ENCODE measurements at places on chromosomes 11 and 22.

GRCh38 chr11:17798253-17798652 lies 63.7 kb downstream of the KCNC1 start:
- DNase-seq = no peak

GRCh38 chr11:70068345-70068744 lies 9.8 kb upstream of the ANO1 start:
- no peak for DNase-seq

DNA sequence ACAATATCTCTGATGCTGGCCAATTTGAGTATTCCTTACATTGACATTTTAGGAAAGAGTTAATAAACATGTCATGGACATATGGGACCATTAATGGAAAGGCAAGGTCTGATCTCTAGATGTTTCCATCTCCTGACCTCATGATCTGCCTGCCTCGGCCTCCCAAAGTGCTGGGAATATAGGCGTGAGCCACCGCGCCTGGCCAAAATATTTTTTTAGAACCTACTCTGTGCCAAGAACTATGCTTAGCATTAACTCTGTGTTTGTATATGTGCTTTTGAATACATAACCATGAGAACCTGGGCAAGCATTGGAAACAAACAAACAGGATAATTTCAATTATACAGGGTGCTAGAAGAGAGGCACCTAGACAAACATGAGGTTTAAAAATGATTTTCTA lies 123.2 kb downstream of the ATG16L2 start:
- DNase-seq = no peak

DNA sequence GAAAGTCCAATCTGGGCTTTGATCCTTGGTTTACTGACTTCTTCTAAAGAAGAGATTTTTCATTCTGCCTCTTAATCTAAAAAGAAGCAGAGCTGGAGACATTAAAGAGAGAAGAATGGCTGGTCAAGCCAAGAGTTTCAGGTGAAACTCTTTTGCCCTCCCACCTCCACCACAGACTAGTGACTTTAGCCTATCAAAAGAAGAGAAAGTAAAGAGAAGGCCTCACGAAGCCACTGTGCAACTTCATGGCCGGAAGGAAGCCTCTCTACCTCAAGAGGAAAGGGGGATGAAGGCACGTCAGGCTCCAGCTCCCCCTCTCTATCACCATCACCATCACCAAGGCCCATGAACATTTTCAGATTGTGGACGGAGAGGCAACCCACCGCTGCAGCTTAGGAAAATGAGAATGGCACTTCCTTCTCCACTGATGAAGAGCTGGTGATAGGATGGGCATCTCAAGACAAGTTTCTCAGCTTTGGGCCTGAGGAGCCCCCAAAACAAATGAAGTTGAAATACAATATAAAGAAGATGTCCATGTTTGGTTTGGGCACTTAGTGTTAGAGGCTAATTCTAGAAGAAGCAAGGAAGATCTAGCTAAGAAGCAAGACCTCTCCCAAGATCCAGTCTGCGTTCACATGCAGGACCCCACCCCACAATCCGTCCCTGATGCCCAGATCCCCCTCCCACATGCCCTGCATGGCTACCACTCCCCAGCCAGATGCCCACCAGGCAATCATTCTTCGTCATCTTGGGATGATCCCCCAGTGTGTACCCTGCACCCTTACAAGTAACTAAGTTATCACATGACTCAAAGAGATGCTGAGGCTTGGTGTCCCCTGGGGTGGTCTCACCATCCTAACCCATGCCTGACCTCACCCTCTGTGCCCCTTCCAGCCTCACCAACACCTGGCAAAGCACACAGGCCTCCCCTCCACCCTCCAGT lies 52.6 kb downstream of the IGSF9B start:
- DNase-seq = no peak

GRCh38 chr11:116826751-116827431 lies 2.8 kb upstream of the APOC3 start:
- no peak for DNase-seq

GRCh38 chr11:60781286-60781980 lies 3.7 kb upstream of the MS4A10 start:
- no peak for DNase-seq

All from CMK (cell line).